ENCODE measurements at places on chromosomes 6 and 20.

DNA sequence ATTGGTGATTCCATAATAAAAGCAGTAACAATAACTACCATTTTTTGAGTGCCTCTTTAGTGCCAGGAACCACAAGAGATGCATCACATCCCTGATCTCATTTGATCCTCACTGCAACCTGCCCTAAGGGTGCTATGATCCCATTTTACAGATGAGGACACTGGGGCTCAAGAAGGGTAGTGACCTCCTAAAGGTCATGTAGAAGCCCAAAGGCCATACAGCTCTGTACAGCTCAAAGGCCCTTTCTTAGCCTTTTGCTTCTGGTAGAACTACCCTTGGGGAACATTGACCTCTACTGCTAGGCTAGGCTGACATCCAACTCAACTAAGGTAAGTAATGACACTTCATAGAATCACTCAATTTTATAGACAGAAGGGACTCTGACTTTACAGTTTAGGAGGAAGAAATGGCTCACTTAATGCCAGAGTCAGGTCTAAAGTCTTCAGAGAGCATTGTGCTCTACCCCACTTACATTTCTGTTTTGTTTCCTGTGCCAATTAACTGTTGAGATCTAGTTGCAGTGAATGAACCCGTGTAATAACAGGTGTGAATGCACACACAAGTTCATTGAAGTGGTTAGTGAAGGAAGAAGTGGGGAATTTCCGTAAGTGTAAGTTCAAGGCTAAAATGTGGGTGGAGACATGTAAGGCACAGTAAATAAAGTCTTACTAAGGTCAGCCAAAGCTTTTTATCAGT, 10.7 kb downstream of the SLC9A8 start:
- no peak for DNase-seq

DNA sequence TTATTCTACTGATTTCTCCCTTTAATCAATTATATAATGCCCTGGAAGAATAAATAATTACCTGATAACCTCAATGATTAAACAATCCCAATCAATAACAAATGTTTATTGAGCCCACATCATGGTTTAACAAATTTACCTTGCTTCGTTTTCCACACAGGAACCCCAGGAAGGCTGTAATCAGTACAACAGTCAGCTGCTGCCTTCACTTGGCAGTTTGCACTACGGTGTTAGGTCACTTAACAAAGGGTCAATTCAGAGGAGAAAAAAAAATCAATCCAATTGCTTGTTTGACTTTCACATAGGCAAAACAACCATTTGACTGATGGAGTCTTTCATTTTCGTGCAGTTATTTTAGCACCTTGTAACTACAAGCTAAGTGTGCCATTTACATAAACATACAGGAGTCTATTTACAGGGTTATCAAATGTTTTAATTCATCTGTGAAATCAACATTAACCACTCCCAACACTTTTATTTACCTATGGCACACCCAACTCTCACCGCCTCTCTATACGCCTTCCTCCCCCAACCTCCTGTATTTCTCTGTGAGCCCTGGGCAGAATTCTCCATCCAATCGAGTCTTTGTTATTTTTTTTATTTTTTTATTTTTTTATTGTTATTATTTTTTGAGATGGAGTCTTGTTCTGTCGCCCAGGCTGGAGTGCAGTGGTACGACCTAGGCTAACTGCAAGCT, 140.4 kb upstream of the TAB2 start:
- DNase-seq: no peak

- DNase-seq: no peak
These were observed 247.9 kb downstream of the CDH4 start for GRCh38 chr20:61499859-61500554.

DNA sequence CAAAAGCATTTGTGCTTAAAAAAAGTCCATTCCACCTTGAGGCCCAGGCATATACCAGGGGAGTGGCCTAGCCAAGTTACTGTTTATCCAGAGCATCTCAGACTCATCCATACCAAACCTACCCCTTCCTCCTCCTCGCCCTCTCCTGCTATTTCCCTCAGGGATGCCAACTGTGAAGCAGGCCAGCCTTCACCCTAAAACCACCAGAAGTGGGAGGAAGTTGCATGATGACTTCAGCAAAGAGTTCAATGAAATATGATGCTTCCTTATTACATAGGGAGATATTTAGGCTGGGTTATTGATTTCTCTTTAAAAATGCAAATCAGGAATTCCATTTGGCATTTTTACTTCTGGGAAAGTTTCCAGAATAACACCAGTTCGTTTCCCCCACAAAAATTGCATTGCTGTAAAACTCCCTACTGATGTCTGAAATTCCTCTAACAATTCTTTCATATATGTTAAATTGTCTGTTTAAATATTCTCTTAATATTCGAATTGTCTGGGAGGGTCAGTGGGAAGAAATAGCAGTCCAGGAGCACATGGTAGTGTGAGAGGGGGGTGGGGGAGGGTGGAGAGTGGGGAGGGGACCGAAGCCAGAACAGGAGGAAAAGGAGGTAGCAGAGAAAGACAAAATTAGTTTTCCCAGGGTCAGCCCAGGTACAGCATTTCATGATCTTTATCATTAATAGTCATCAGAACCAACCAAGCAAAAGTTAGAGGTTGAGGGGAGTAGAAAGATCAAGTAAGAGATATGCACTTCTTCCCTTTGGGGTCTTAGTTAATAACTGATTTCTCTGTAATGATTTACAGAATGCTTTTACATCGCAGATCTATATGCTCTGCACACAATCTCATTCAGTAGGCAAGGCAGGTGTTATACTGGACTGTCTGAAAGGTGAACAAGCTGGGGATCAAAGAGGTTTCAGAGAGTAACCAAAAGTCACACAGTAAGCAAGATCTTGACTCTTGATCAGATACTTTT, 1.7 kb upstream of the TCP11 start:
- DNase-seq: no peak

DNA sequence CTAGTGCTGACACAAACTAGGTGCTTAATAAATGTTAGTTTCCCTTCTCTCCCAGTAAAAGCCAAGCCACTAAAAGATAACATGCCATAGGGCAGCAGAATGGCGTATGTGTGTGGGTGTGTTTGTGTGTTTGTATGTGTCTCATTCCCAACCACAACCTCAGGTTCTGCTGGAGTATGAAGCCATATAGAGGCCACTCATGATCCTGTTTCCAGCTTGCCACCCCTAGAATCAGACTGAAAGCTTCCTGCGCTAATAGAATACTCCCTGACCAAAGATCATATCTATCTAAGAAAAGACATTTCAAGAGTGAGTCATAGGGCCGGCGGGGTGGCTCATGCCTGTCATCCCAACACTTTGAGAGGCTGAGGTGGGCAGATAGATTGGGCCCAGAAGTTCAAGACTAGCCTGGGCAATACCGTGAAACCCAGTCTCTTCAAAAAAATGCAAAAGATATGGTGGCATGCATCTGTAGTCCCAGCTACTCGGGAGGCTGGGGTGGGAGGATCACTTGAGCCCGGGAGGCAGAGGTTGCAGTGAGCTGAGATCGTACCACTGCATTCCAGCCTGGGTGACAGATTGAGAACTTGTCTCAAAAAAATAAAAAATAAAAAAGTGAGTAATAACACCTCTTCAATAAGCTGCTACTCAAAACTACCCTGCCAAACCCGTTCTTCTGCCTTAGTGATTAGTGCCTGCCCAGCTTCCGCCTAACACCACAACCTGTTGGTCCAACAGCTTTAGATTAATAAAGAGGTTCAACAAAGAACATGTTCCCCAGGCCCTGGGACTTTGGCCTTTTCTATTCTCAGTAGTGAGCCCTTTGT, 11.8 kb upstream of the SNRPC start:
- DNase-seq: no peak

GRCh38 chr6:167079853-167080297, 43.0 kb upstream of the CCR6 start:
- DNase-seq: no peak

DNA sequence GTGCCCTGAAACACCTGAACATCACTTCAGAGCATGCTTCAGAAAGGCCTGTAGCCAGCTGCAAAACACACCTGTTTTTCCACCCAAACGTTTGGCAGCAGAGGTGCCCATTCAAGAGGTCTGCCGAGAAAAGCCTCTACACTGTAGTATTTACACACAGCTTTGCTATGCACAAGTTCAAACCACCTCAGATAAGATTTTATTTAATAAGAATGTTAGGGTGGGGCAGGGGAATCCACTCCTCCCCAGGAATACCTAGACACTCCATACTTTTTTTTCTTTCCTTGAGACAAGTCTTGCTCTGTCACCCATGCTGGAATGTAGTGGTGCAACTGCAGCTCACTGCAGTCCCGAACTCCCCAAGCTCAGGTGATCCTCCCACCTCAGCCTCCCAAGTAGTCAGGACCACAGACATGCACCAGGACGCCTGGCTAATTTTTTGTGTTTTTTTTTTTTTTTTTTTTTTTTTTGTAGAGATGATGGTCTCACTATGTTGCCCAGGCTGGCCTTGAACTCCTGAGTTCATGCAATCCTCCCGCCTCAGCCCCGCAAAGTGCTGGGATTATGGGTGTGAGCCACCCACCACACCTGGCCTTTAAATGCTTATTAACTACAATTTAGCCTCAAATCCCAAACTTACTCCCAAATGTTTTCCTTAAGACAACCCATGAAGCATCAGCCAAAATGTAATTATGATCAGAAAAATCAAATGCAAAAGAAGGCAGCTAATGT, 9.7 kb downstream of the MRPL14 start:
- DNase-seq: no peak

All from mucosa of descending colon (tissue), 3 donors.